LHCN-M2 (cell line): ENCODE measurements at places on chromosomes 16 and 17. TPM values are rescaled to one million over a fixed set of nuclear protein-coding genes. Genes with fewer than 3 reads are reported as not detected.

NLRC3 gene
- not detected in 2 replicates for total RNA-seq

UBE2Z gene
- total RNA-seq = 108 and 111 TPM in 2 replicates

GPR139 gene
- total RNA-seq = not detected in 2 replicates

LRRC37A3 gene
- 2.8 and 3.8 TPM in 2 replicates for total RNA-seq

TBC1D10B gene
- total RNA-seq = 41.8 and 43.9 TPM in 2 replicates

WSCD1 gene
- 3.7 and 4.0 TPM in 2 replicates for total RNA-seq

PDIA2 gene
- total RNA-seq = 0.29 and 1.2 TPM in 2 replicates

PDE6G gene
- not detected in 2 replicates for total RNA-seq

PRR11 gene
- total RNA-seq = 26.7 and 35.2 TPM in 2 replicates

SPATA32 gene
- total RNA-seq = 0.11 TPM in 1 of 2 replicates, not detected in the other

RPH3AL gene
- total RNA-seq = 18.1 and 22.0 TPM in 2 replicates

C17orf107 gene
- under 0.01 and 0.06 TPM in 2 replicates for total RNA-seq

IL34 gene
- 0.13 and 4.1 TPM in 2 replicates for total RNA-seq

FOXN1 gene
- total RNA-seq = not detected in 2 replicates

CFAP119 gene
- total RNA-seq = 4.0 and 5.1 TPM in 2 replicates

SULT1A3 gene
- total RNA-seq = 2.6 and 5.4 TPM in 2 replicates

ACSM2A gene
- not detected in 2 replicates for total RNA-seq

PHKG2 gene
- total RNA-seq = 39.8 and 42.3 TPM in 2 replicates

TBC1D3C gene
- total RNA-seq = 0.51 and 0.69 TPM in 2 replicates

EPOP gene
- 2.6 and 2.7 TPM in 2 replicates for total RNA-seq

EVI2B gene
- 6.3 and 10.6 TPM in 2 replicates for total RNA-seq

GRAPL gene
- total RNA-seq = not detected in 2 replicates

NPIPB9 gene
- 0.46 TPM in 1 of 2 replicates, not detected in the other for total RNA-seq

CHMP1A gene
- 97.0 and 107 TPM in 2 replicates for total RNA-seq

DNAI2 gene
- total RNA-seq = not detected in 2 replicates

DLX3 gene
- 0.29 and 0.32 TPM in 2 replicates for total RNA-seq

SPN gene
- total RNA-seq = not detected in 2 replicates

DHX58 gene
- 5.3 and 8.0 TPM in 2 replicates for total RNA-seq

ZG16 gene
- total RNA-seq = not detected in 2 replicates

LYRM1 gene
- total RNA-seq = 80.2 and 87.4 TPM in 2 replicates

HEATR9 gene
- total RNA-seq = not detected in 2 replicates

CHST4 gene
- total RNA-seq = 0.17 TPM in 1 of 2 replicates, not detected in the other

FLYWCH2 gene
- 70.2 and 79.7 TPM in 2 replicates for total RNA-seq

FADS6 gene
- total RNA-seq = not detected in 2 replicates

MTMR4 gene
- total RNA-seq = 56.2 and 58.2 TPM in 2 replicates

CIBAR2 gene
- total RNA-seq = not detected in 2 replicates

TEKT1 gene
- not detected in 2 replicates for total RNA-seq

P2RX5 gene
- 21.5 and 28.6 TPM in 2 replicates for total RNA-seq

TP53TG3 gene
- total RNA-seq = 1.1 TPM in 1 of 2 replicates, not detected in the other

TNK1 gene
- 0.06 TPM in 1 of 2 replicates, not detected in the other for total RNA-seq
